ENCODE measurements at places on chromosomes 4 and X.

DNA sequence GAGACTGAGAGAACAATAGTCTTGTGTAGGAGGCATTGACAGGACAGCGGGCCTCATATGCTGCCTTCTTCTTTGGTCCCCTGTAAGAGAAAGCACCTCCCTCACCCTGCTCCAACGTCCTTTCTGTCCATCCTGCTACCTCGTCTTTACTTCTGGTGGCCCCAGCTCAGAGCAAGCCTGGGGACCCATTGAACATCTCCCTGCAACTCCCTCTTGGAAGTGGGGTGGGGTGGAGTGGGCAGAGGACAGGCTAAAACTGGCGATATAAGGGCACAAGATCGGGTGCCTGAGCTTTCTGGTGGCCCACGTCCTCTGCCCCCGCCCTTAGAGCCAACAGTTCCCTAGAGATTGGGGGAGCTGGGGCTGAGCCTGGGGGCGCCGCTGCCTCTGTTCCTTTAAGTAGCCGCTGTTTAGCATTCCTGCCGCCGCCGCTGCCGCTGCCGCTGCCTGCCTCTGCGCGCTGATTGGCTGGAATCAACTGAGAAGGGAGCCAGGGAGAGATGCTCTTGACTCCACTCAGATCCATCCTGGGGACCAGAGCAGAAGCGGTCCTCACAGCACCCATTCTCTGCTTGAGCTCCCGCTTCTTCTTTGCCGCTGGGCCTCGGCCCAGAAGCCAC is at the start of gene DLG3:
DLG3 (plus strand) TSS at position 510 of the 620 bp plus-strand sequence. CDS start 367 bp downstream, outside the sequence.
- DNase-seq: peak; percentile 12

- no peak for DNase-seq
Measured at GRCh38 chr4:27518876-27519275, 658.2 kb downstream of the STIM2 start.

DNA sequence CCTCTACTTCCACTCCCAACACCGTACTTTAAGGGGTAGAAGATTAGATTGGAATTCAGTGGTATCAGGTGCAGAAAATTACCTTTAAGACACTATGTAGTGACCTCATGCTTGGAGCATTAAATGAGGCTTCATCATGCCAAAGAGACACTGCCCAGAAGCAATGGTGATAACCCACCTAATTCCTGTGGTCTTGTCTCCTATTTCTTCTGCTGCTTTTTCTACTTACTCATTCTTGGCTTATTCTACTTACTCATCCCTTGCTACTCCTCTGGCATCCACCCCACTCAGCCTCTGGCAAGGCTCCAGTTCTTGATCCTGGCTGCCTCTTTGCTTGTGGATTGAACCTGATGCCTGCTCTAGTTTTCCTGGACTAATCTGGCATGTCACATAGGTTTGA is 62.3 kb upstream of the ADAMTS3 start:
- DNase-seq: no peak

- no peak for DNase-seq
Measured at GRCh38 chrX:139026811-139027210, 315.3 kb upstream of the FGF13 start.

GRCh38 chrX:116961872-116962582 is 499.3 kb upstream of the CT83 start:
- peak; percentile 21 for DNase-seq

DNA sequence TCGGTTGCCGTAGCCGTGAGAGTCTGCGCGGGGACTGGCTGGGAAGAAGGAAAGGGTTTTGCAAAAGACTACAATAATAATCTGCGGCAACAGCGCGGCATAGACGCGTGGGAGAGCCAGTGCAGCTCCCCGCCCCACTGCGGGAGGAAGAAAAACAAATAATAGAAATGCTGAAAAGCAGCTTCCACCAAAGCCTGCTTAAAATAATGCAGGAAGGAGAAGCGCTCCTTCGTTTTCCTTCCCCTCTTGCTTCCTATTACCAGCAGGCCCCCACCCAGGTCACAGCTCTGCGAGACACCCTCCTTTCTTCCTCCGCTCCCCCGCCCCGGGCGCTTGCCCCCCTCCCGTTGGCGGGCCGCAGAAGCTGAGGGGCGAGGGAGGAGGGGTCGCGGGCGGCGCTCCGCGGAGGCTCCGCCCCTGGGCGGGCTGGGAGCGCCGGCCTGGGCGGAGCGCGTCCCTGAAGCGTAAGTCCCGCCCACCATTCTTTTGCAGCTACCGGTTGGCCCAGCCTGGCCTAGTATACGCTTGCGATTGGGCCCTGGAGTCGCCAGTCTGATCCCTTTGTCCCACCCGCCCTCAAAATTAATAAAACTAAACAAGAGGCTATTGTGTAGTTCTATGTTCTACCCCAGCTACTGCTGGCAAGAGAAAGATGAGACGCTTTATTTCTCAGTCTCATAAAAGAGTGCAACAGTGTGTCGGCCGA is 636 bp upstream of the AMOT start:
- peak; percentile 75 for DNase-seq

- no peak for DNase-seq
Measured at GRCh38 chr4:60822986-60823385, 377.1 kb upstream of the ADGRL3 start.

DNA sequence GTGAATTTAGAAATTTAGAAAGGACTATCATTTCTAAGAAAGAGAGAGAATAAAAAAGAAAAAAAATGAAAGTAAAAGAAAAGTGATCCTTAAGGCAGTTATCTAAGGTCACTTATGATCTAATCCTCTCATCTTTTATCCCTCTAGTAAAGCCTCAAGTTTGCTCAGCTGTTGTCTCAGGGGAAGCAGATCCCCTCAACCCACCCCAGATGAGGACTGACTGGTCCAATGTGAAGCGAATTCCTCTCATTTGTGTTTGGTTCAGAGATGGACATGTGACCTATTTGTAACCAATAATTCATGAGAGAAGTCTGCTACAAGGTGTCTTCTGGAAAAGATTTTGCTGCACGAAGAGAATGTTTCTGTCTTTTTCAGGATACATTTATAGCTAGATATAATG is 1591.3 kb downstream of the ADGRL3 start:
- DNase-seq: no peak

DNA sequence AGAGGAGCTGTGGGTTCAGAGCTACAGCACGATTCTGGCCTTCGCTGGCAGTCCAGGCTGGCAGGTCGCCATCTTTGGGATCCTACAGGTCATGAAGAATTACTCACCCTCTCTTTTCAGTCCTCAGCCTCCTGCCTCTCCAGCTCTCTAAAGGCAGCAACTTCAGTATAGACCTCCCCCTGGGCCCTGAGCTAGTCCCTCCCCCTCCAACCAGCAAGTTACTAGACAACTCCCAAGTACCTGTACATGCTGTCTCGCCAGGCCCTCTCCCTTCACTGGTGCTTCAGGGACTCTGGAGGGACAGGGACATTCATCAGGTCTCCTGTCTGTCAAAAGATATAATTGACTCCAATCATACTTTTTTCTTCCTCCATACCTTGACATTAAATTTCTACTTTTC is at the start of gene GPR119:
GPR119 (minus strand) TSS at position 155 of the 400 bp plus-strand sequence. CDS start 227 bp downstream, outside the sequence.
- no peak for DNase-seq

DNA sequence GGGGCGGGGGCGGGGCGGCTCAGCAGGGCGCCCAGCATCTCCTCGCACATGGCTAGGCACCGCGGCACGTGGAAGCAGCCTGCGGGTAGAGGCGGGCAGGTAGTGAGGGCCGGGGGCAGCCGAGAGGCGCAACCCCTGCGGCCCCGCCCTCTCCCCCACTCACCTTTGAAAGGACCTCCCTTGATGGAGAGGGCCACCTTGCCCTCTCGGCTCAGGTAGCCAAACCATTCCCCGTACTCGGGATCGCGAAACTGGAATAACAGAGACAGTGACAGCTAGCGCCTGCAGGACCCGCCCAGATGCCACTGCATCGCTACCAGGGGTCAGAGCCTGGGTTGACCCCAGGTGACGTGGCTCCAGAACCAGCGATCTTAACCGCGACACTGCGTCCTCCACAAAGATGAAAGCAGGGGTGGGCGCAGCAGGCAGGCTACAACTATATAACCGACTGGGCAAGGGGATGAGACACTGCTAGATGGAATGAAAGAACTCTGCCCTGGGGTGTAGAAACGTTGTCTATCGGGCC is 552 bp upstream of the NAA10 start:
- DNase-seq: peak; percentile 26

DNA sequence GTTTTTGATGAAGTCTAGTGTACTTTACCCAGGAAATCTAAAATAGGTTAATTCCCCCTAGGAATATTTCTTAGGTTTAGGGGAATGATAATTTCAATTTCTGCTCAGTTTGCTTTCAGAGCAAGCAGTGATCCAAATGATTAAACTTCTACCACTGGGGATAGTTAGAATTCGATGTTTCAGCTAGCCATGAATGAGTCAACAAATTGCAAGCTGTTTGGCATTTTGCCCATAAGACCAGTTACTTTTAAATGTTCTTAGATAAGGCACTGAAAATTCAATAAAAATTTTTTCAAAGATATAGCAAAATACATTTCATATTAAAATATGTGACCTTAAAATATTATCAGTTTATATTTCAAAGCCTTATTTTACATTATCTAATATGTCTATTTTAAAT is 993.6 kb downstream of the ARAP2 start:
- peak; percentile 18 for DNase-seq

DNA sequence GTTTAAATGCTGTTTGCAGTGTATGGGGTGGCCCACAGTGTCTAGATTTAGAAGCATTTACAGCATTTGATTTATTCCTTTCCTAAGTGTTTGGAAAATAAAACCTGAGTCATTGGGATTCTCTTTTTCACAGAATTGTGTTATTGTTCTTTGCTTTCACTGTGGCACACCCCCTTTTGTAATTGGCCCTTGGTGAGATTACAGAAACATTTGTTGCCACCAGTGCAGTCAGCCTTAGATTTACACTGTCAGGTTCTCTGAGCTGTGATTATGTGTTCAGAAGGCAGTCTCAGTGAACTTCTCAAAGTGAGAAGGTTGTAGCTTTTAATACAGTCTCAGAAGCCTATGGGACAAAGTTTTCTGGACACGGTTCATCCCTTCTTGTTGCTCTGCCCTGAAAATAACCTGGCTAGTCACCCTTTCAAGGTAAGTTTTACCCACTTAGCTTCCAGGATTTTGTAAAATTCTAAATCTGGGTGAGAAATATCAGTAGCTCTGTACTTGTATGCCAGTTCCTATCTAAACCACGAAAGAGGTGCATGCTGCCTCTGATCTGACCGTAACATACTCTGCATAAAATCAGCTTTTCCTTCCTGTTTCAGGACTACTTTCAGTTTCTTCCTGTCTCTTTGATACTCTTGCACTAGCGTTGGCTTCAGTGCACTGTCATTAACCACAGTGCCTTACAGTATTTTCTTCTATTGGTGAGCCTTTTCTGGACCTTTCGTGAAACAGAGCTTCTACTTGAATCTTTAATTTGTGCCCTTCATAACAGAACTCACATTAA is 12.6 kb downstream of the RUFY3 start:
- no peak for DNase-seq

- DNase-seq: peak; percentile 44
Measured at GRCh38 chr4:169791527-169792156, 33.9 kb upstream of the HPF1 start.

DNA sequence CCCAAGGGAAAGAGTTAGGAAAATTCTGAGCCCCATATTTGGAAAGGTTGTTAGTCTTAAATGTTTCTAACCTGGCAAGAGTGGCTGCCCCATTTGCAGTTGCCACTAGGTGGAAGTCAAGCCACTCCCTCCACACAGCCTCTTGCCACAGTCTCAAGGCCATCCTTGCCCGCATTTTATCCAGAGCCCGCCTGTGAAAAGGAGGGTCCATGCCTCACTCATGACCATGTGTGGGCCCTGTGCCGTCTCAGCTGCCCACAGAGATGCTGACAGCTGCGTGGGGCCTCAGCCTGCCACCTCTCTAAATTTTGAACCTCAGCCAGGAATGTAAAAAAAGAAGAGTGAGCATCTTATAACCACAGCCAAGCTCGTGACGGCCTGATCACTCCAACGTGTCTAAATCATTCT is 201.5 kb upstream of the FAM241A start:
- peak; percentile 0 for DNase-seq

GRCh38 chr4:119629142-119629471 is 503 bp upstream of the PDE5A start:
- DNase-seq: peak; percentile 26

- no peak for DNase-seq
Measured at GRCh38 chrX:101774340-101774739, 114.7 kb upstream of the ARMCX2 start.

- DNase-seq: no peak
Measured at GRCh38 chrX:115173181-115173580, 16.0 kb upstream of the RBMXL3 start.

- no peak for DNase-seq
Measured at GRCh38 chr4:17584521-17585213, 7.7 kb downstream of the LAP3 start.

GRCh38 chrX:31219174-31219573 is 147.3 kb upstream of the FTHL17 start:
- DNase-seq: no peak

DNA sequence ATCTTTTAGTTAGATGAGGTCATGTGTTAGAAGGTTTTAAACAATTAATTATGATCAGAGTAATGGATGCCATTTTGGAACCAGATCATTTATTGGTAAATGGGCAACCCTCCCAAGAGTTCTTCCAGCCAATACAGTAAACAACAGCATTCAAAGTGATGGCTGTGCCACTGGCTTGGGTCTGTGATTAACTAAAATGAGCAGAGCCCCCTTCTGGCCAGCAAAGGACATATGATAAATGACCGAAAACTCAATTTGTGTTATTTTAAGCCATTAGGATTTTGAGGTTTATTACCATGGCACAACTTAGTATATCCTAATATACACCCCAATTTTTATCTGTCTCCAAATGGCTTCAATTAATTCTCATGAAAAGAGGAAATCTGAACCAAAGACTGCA is 90.8 kb upstream of the NPFFR2 start:
- no peak for DNase-seq

- DNase-seq: no peak
Measured at GRCh38 chr4:94536649-94537469, 85.1 kb downstream of the PDLIM5 start.

GRCh38 chr4:186839122-186840037 is 115.7 kb upstream of the FAT1 start:
- no peak for DNase-seq

DNA sequence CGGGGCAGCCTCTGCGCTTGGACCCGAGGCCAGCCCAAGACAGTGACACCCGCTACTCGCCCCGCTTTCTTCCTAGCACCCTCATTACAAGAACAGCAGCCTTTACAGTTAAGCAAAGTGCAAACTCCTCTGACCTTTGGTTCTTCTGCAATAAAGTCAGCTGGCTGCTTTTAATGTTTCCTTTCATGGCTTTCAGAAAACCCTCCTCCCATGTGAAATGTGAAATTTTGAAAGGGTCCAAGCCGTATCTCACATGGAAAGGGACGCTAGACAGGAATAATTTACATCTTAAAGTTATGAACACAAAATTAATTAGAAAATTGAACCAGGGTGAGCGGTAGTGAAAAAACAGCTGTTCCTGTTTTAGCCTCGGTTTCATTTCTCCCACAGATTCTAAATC is 520.1 kb upstream of the FRG1 start:
- DNase-seq: no peak

DNA sequence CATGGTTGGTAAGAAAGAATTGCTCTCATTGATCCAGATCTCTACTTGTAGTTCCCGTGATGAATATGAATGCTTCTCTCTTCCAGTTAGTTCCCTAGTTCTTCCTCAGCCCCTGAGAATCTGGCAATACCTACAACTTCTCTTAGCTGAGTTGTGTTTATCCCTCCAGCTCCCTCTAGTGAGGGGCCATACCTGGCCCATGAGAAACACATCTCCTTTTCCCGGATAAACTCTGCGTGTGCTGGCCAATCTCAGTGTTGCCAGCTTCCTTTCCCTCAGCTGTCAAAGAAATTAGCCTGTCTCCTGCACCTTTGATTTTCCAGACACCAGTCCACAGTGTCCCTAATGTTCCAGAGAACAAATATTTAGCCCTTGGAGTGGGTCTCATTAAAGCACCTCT is 5.7 kb downstream of the CBLL2 start:
- no peak for DNase-seq

Measured in NCI-H510A treated with DMSO at 0.1 percent for 48 hours (cell line).